ENCODE measurements at places on chromosomes 3 and 15. TPM values are rescaled to one million over a fixed set of nuclear protein-coding genes. Genes with fewer than 3 reads are reported as not detected.

FANCD2 gene
- total RNA-seq = 39.2 TPM

DNAH1 gene
- total RNA-seq = 0.71 TPM

CEP19 gene
- 2.5 TPM for total RNA-seq

CTXN2 gene
- total RNA-seq = not detected

DPPA2 gene
- not detected for total RNA-seq

CHRNA7 gene
- total RNA-seq = not detected

SUSD5 gene
- total RNA-seq = 0.58 TPM

RARB gene
- total RNA-seq = 37.2 TPM

AHSG gene
- not detected for total RNA-seq

FAM3D gene
- not detected for total RNA-seq

CYP8B1 gene
- total RNA-seq = not detected

GSK3B gene
- total RNA-seq = 33.8 TPM

PLXND1 gene
- 50.2 TPM for total RNA-seq

RETNLB gene
- total RNA-seq = not detected

CCDC39 gene
- total RNA-seq = not detected

SERPINI2 gene
- total RNA-seq = not detected

CHL1 gene
- not detected for total RNA-seq

CLEC3B gene
- 7.2 TPM for total RNA-seq

COL6A5 gene
- not detected for total RNA-seq

LMAN1L gene
- not detected for total RNA-seq

FGF7 gene
- total RNA-seq = 92.2 TPM

GATA2 gene
- 36.9 TPM for total RNA-seq

NEK4 gene
- total RNA-seq = 11.8 TPM

KIF7 gene
- total RNA-seq = 12.8 TPM

ATP13A3 gene
- total RNA-seq = 65.4 TPM

EIF4E3 gene
- 1.1 TPM for total RNA-seq

NDN gene
- total RNA-seq = 34.0 TPM

NR2E3 gene
- total RNA-seq = 0.18 TPM

PLCB2 gene
- total RNA-seq = not detected

CLDN18 gene
- total RNA-seq = not detected

RHCG gene
- not detected for total RNA-seq

CCR8 gene
- total RNA-seq = not detected

GPR160 gene
- 0.71 TPM for total RNA-seq

ZNF860 gene
- total RNA-seq = 0.53 TPM

CIB1 gene
- total RNA-seq = 47.1 TPM

TRH gene
- 0.18 TPM for total RNA-seq

IL17RE gene
- 5.5 TPM for total RNA-seq

ETV5 gene
- total RNA-seq = 43.5 TPM

OGG1 gene
- 39.8 TPM for total RNA-seq

SLC28A1 gene
- total RNA-seq = not detected

PTPRG gene
- 15.6 TPM for total RNA-seq
